IPS-NIHi11 (cell line): ENCODE measurements at places on chromosomes 1 and 21.

GRCh38 chr21:19523746-19524145, 1120.2 kb upstream of the TMPRSS15 start:
- DNase-seq: no peak

DNA sequence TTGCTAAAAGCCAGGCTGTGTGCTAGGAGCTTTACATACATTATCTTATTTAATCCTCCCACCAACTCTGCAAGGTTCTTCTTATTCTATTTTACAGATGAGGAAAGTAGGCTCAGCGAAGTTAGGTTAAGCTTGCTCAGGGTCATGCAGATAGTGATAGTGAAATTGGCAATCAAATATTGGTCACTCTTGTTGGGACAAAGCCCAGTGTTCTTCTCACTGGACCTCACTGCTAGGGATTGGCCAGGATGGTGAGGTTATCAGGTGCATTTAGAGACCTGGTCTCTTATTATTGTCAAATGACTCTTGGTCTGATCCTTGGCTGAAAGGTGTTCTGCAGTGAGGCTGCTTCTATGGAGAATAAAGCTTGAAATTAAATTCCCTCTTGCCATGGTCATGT, 145.1 kb downstream of the CNIH3 start:
- DNase-seq: no peak

DNA sequence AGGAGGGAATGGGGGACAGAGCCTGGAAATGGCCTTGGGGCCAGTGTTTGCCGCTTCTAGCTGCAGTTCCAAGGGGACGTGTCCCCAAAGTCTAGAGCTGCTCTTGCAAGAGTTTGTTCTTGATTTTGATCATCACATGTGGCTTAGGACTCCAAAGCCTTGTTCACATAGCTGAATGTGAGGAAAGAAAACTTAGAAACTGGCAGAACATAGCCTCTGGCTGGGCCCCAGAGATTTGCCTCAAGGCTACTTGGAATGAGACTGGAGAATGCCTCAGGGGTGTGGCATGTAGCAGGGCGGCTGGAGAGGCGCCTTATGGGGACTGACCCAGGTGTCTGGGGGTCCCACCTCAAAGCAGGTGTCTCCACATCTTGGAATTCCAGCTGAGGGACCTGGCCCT, 2.3 kb downstream of the PDXK start:
- no peak for DNase-seq

DNA sequence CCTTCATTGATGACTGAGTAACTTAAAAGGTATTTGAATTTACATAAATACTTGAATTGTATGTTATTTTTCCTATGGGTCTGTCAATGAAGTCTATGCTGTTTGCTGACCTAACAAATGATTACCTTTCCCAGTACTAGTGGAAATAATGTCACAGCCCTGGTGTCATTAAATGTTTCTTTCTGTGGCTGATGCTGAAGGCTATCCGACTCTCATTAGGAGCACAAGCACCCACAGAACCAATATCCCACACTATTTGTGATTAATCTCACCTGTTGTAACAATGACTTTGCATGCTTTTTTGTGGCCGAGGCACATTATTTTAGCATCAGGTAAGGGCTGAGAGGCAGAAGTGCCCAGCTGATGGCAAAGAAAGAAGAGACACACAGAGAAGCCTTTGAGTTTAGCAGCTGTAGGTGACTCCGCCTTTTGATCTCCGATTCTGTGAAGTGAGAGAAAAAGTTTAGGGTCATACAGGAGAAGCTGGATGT, 25.8 kb upstream of the TRIM45 start:
- DNase-seq: no peak

DNA sequence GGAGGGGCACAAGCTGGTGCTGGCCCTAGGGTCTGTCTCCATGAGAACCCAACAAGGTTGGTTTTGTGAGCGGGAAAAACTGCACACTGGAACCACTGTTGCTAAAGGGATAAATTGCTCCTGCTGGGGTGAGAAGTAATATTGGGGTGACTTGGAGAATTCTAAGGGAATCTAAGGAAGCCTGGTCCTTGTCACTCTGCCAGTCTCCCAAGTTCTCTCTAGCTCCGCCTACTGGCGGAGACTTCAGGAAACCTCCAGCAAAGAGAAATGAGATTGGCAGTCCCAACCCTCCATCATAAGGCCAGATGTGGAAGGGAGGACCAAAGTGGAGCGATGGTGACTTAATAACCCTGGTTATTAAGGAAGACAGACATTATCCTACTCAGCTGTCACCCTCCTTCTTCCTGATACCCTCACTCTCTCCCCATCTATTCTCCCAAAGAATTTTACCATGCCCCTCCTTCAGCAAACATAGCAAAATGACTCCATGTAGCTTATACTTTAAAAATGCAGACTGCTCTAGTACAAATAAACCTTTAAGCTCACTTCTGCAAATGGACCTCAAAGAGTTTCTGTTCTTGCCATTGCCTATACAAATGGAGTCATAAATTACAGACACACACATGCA, 2.7 kb downstream of the LCE1F start:
- DNase-seq: no peak

- DNase-seq: peak; percentile 66
Observed at GRCh38 chr1:101288491-101288944, 51.7 kb downstream of the S1PR1 start.

DNA sequence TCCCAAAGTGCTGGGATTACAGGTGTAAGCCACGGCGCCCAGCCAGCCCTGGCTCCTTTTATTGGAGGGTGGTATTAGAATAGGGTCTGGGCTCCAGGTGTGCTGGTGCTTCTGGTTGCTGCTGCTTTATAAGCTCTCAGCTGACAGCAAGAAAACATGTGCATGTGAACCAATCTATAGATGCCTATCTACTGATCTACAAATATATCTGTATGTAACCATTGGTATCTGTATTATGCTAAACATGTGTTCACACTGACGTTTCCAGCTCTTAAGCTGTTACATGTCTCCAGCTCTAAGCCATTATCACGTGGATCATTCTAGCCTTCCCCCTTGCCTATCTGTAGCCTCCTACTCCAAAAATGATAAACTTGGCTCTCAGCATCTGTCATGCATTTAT, 82.4 kb downstream of the ST6GALNAC3 start:
- no peak for DNase-seq

GRCh38 chr1:37556712-37557196, at the start of gene DNALI1:
TSS of gene DNALI1 (plus strand) at chr1:37556940. CDS start at chr1:37556995, 55 bp downstream.
- DNase-seq: peak; percentile 97

DNA sequence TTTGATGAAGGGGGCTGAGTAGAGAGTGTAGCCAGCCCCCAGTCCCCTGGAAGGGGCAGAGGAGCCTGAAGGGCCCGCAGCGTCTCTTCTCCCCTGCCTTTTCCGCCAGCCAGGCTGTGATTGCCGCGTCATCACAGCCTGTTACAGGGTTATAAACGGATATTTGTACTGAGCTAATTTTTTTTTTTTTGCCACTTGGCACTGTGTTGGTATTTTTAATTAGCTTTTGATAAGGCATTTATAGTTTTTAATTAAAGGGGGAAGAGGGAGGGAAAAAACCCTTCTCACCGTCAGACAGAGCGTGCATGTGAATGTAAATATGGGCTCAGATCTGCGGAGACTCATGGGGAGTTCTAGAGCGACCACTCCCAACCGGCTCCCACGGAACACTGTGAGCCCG, 97.7 kb upstream of the ACTL8 start:
- no peak for DNase-seq

GRCh38 chr21:36388096-36388495, 2.9 kb downstream of the CHAF1B start:
- DNase-seq: no peak

- no peak for DNase-seq
Observed at GRCh38 chr1:234525099-234525799, 46.3 kb upstream of the TARBP1 start.

GRCh38 chr1:54474310-54475251, 68.4 kb upstream of the SSBP3 start:
- peak; percentile 88 for DNase-seq

GRCh38 chr1:85330214-85330631, 53.8 kb upstream of the BCL10 start:
- DNase-seq: no peak

- peak; percentile 98 for DNase-seq
Observed at GRCh38 chr1:201254625-201255478, 28.5 kb upstream of the PKP1 start.

GRCh38 chr1:184424945-184425344, 38.1 kb downstream of the C1orf21 start:
- no peak for DNase-seq

GRCh38 chr1:38915352-38915948, 26.2 kb downstream of the RHBDL2 start:
- DNase-seq: no peak

DNA sequence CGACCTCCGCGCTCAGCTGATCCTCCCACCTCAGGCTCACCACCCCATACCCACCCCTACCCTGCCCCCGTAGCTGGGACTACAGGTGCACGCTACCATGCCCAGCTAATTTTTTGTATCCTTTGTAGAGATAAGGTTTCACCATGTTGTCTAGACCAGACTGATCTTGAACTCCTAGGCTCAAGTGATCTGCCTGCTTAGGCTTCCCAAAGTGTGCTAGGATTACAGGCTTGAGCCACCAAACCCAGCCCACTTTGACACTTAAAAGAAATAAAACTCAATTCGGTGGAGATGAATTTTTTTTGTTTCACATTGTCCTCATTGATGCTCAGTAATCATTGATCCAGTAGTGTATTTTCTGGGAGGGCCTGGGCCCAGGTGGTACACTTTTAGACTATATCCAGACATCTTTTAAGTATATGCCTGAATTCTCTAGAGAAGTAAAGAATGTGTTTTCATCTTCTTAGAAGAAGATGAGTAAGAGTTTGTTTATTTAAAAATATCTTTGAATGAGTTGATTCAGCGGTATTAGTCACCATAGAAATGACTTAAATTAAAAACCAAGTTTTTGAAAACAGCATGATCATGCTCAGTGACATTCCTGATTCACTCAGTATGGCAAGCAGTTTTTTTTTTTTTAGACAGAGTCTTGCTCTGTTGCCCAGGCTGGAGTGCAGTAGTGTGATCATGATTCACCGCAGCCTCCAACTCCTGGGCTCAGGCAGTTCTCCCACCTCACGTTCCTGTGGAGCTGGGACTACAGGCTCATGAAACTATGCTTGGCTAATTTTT, 57.8 kb downstream of the EPB41 start:
- no peak for DNase-seq

DNA sequence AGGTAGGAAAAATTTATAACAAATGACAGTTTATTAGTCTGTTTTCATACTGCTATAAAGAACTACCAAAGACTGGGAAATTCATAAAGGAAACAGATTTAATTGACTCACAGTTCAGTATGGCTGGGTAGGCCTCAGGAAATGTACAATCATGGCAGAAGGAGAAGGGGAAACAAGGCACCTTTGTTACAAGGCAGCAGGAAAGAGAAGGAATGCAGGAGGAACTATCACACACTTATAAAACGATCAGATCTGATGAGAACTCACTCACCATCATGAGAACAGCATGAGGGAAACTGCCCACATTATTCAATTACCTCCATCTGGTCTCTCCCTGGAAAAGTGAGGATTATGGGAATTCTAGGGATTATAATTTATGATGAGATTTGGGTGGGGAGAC, 61.3 kb downstream of the ASB17 start:
- DNase-seq: no peak

GRCh38 chr1:32869923-32870614, 643 bp downstream of the FNDC5 start:
- DNase-seq: no peak

GRCh38 chr1:182563095-182563494, 26.0 kb downstream of the RNASEL start:
- DNase-seq: no peak

- no peak for DNase-seq
Observed at GRCh38 chr1:45141247-45142003, 65.0 kb downstream of the ZSWIM5 start.

- DNase-seq: peak; percentile 27
Observed at GRCh38 chr1:207300970-207301369, 20.5 kb upstream of the CD55 start.

DNA sequence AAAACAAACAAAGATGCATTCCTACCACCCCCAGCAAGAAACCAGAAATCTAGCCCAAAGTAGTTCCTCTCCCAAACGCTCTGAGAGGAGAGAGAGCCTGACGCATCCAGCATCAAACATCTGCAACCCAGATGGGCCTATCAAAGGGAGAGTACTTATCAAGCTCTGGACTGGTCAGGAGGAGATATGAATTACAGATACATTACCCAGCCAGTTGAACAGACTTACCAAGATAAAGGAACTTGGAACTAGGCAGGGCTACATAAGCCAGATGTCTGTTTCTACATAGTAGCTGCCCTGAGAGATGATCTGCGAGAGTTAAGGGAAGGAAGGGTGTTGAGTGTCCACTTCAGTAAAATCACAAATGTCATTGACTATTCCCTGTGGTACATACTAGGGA, 138.4 kb downstream of the PAPPA2 start:
- DNase-seq: no peak

DNA sequence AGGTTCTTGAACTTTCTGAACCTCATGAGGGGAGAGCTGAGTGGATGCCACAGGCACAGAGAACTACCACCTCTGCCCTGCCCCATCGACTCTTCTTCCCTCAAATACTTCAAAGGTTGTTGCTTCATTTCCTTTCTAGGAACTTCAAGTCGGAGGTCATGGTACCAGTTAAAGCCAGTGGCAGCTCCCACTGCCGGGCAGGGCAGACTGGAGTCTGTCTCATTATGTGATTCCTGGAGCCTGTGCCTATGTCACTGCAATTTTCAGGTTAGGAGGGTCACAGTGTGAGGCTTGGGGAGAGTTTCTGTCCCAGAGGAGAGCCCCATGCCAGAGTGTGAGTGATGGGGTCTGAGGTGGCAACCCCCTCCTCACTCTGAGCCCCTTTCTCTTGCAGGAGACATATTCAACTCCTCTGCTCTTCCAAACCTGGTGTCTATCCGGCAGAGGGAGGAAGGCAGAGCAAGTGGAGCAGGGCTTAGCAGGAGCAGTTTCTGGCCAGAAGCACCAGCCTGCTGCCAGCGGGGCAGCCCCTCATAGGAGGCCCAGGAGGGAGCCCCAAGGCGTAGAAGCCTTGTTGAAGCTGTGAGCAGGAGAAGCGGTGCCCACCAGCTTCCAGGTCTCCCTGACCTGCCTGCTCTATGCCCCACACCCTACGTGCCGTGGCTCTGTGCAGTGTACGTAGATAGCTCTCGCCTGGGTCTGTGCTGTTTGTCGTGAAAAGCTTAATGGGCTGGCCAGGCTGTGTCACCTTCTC, 29.3 kb downstream of the CAMK1G start:
- no peak for DNase-seq

- DNase-seq: peak; percentile 85
Observed at GRCh38 chr1:34500451-34500850, 254.4 kb upstream of the GJB5 start.

DNA sequence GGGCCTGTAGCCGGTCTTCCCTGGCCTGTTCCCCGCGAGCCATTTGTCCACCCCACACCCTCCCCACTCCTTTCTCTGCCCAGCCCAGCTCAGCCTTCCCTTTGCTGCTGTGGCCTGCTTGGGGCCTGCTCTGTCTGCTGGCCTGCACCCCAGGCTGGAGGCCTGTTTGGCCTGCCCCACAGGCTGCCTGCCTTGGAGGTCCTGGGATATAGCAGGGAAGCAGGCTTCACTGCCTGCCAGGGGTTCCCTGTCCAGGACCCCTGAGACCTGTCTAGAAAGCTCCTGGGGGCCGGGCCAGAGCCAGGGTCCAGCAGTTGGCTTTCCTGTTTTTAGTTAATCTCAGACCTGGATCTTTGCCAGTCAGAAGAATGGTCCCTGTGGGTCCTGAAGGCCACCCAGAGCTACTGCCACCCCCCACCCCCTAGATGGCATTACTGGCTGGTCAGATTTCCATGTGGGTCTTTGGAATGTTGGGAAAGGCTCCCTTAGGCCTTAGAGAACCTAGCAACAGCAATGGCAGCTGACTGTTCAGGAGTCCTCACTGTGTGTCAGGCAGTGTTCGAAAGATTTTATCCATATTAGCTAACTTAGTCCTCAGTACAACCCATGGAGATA, 7.7 kb downstream of the ZNF362 start:
- DNase-seq: no peak
